NCI-H1417 treated with DMSO at 0.1 percent for 48 hours (cell line): ENCODE measurements at places on chromosomes 11 and 22.

- DNase-seq: no peak
Observed at GRCh38 chr11:75199412-75199955, 41.1 kb upstream of the TPBGL start.

GRCh38 chr11:73957654-73958361, 7.0 kb downstream of the DNAJB13 start:
- no peak for DNase-seq

DNA sequence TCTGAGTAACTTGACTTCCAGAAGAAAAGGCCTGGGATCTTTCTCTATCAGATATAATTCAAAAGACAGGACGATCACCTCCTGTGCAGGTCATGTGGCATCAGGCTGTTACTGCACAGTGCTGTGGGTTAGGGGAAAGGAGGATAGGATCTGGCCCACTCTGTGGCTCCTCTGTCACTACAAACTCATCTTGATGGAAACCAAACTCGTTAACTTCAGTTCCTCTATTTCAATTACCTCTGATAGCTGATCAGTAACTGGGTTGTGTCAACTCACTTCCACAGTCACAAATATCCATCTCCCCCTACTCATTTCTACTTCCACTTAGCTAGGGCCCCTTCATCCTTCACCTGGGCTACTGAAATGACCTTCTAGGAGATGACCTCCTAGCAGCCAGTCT, 95.2 kb downstream of the RCN1 start:
- no peak for DNase-seq

- no peak for DNase-seq
Observed at GRCh38 chr22:28815111-28815510, 14.7 kb upstream of the XBP1 start.

DNA sequence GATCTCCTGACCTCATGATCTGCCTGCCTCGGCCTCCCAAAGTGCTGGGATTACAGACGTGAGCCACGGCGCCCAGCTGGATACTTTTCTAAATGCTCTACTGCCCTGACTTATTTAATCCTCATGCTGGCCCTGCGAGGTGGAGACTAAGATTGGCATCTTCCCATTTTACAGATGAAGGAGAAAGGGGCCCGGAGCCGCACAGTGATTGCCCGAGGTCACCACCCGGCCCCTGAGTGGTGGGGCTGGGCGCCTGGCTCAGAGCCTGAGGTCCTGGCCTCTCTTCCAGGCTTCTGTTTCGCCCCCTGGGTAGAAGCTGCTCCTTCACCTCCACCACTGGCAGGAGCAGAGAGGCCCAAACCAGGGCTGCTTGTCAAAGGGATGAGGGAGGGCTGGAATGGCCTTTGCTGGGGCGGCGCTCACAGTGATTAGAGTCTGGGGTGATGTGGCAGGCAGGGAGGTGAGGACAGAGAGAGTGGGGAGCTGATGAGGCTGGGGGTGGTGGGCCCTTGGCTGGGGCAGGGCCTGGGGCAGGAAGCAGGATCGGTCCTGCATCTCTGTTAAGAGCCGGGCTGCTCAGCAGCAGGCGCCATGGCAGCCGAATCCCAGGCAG, 15.4 kb upstream of the MPPED1 start:
- DNase-seq: no peak

DNA sequence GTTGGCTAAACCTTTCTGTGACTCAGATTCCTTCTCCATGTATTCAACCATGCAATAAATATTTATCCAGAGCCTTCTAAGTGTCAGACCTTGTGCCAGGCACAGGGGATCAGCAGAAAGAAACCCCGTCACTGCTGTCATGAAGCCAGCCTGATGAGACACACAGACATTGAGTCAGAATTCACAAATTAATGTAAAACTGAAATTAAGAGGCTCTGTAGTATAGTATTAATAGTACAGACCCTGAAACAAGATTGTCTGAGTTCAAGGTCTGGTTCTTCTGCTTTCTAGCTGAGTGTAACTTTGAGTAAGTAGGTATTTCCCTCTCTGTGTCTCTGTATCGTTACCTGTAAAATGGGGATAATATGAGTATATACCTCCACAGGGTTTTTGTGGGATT, 46.9 kb downstream of the ME3 start:
- no peak for DNase-seq

- DNase-seq: no peak
Observed at GRCh38 chr11:57290288-57290687, 34.5 kb downstream of the TNKS1BP1 start.

DNA sequence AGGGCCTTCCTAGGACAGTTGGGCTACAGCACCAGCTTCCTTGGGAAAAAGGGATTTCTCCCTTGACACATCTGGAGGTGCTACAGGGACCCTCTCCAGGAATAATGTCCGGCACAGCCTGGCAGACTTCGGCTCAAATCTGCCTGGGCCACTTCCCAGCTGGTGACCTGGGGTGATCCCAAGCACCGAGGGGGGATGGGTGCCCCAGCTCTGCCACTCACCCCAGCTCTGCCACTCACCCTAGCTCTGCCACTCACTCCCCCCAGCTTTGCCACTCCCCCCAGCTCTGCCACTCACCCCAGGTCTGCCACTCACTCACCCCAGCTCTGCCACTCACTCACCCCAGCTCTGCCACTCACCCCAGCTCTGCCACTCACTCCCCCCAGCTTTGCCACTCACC, 9.9 kb downstream of the OSBPL5 start:
- DNase-seq: no peak

- DNase-seq: no peak
Observed at GRCh38 chr22:41661088-41661487, 27.6 kb downstream of the SNU13 start.

GRCh38 chr11:115590254-115590653, 86.0 kb upstream of the CADM1 start:
- DNase-seq: peak; percentile 90

DNA sequence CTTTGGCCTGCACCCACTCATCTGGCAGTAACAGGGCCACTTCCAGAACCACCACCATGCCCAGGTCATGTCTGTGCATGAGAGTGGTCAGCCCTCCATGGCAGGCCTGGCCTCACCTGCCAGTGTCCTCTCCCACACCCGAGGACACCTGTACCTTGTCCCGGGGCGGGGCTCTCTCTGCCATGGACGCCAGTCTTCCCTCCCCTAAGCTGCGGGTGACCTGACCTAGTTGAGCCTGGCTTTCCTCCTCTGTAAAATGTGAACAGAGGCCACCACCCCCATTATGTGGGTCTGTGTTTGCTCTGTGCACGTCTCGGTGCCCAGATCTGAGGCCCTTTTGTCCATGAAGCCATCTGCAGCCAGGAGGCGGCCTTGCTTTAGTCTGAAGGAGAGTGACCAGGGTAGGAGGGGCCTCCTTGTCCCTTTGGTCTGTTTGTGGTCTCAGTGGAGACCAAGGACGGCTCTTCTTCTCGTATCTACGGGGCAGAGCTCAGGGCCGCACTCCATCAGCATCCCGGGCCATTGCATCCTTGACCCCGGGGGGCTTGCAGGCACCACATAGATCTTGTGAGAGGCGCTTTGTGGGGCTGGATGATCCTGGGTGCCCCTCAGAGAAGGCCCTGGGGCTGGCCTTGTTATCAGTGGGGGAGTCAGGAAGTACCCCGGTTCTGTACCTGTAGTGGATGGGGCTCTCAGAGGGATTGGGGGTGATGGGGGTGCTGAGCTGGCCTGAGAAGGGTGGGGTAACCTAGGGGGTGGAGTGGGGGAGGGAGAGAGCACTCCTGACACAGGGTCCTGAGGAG, 121.6 kb downstream of the KCNQ1 start:
- DNase-seq: no peak

- no peak for DNase-seq
Observed at GRCh38 chr11:126268361-126268707, 361 bp downstream of the SRPRA start.

DNA sequence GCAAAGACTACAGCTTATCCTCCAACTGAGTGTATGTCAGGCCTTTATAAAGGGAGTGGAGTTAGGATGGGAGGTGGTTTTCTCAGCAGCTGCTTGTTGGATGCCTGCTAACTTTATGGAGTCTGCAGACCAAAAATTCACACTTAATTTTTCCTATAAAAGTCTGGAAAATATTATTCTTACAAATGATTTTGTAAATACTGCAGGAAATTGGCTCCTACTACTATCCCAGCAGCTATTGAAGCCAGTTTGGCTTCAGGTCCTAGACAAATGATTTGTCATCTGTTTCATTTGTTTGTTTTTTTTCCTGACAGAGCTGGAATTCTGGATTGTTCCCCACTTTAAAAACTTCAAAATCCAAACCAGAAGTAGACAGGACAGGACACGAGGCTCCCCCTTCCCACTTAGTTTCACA, 292.5 kb downstream of the TMEM135 start:
- DNase-seq: no peak

- no peak for DNase-seq
Observed at GRCh38 chr22:48749555-48750227, 1078.0 kb downstream of the BRD1 start.

GRCh38 chr11:67178421-67178820, 59.4 kb downstream of the KDM2A start:
- no peak for DNase-seq
